HuH-7.5 (cell line): ENCODE measurements at places on chromosomes 16 and 17.

DNA sequence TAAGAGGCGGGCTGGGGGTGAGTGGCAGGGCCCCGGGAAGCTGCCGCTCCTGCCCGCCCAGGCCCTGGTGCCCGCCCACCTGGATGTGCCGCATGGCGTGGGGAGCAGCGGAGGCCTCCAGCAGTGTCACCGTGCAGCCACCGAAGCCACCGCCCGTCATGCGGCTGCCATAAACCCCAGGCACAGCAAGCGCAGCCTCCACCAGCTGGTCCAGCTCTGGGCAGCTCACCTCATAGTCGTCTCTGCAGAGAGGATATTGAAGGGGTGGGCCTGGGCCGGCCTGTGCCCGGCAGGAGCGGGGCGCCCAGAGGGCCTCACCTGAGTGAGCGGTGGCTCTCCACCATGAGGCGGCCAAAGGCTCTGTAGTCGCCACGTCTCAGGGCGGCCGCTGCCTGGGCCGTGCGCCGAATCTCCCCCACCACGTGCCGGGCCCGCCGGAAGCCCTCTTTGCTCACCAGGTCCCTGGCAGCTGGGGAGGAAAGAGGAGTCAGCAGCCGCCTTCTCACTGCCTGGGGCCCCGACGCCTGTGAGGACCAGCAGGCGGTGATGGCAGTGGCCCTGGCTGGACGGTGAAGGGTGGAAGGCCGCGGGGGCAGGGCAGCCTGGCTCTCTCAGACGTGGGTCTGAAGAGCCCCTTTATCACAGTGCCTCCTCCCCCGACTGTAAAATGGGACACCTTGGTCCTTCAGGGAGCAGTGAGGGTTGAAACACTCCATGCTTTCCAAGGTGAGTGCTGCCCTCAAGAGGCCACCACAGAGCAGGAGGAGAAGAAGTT is 6.7 kb downstream of the GALK1 start:
- no peak for DNase-seq

- no peak for DNase-seq
These were observed 154.8 kb downstream of the XYLT1 start for GRCh38 chr16:17316005-17316404.

DNA sequence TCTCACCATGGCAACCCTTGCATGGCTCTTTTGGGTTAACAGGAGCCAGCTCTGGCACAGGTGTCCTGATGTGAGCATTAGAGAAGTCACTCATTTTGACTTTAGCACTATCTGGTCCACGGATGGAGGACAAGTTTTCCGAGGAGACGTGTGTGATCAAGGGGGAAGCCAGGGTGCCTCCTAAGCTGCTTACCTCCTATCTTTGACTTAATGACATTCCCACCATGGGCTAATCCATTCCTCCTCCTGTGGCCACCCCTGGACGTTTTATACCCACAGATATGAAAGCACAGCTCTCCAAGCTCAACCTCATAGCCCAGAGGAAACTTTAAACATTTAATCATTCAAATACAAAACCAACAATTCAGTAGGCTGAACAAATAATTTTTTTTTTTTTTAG is 18.8 kb downstream of the MPP2 start:
- no peak for DNase-seq

DNA sequence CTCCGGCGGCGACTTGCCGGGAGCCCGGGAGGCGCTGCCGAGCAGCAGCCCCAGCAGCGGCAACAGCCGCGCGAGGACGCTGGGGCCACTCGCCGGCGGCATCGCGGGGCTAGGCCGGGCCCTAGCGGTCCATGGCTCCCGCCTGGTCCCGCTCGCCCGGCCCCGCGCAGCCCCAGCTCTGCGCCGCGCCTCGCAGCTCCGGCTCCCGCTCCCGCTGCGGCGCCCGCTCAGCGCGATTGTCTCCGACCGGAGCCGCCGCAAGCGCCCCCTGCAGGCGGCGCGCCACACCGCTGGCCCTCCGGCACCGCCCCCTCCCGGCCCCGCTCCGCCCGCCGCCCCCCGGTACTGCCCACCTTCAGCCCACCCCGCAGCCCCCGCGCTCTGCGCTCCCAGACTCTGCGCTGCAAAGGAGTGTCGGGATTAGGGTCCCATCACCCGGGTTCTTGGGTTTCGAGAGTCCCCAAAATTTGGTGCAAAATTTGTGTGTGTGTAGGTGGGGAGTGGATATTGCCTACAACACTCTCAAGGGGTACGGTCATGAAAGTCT is at the start of gene FAM171A2:
TSS of gene FAM171A2 (minus strand) at position 241 of the 547 bp plus-strand sequence. CDS start at position 102, 139 bp downstream.
- peak; percentile 76 for DNase-seq

DNA sequence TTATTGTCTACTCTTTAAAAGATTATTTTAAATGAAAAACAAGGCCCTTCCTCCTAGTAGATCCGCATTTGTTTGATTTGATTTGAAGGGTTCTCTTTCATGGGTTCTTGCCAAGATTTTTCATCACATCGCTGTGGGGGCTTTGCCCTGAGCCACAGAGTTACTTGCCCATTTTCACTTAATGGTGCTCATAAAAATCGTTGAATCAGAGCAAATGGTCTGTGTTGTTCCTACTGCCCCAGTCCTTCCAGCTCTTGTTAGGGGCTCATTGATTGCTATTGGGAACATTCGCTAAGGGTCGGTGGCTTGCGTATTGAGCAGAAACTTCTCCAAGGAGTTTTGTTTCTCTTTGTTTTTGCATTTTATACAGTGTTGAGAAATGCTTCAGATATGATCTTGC is 1023.4 kb upstream of the CDH8 start:
- no peak for DNase-seq

GRCh38 chr17:79826204-79826680 is 13.0 kb downstream of the CBX4 start:
- no peak for DNase-seq

- DNase-seq, result no peak
These were observed 9.8 kb downstream of the IL34 start for GRCh38 chr16:70656065-70656711.

DNA sequence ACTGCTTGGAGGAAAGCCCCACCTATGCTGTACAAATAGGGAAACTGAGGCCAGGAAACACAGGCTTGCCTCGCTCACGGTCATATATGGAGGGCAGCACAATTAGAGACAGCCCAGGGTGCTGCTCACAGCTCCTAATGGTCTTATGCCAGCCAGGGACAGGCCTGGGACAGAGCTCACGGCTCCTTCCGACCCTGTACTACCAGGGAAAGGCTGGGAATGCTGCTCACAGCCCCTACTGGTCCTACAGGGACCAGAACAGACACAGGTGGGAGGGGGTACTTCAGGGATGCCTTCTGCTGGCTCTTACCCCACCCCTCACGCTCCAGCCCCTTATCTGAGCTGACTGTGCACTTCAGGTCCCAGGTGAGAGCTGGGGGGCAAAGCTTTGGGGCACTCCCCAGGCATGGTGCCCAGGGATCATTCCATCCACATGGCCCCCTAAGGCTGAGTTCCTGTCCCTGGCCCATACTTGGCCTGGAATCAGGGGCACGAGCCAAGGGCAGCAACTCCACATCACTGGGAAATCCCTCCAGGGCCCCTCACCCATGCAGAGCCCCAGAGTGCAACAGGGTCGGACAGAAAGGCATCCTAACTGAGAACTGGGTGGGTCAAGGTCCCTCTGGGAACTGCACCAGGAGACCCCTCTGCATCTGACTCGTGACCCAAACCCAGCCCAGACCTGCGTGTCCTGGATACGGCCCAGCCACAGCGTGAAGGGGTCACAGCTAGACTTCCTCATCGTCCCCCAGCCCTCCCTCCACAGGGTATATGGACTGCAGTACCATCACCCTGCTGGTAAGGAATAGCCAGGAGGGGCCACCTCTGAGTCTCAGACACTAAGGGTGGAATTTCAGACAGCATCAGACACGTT is 5.9 kb downstream of the RHBDF1 start:
- DNase-seq, result no peak

GRCh38 chr17:57447357-57447989 is 191.2 kb downstream of the MSI2 start:
- DNase-seq, result no peak

- no peak for DNase-seq
These were observed 124.5 kb upstream of the CIBAR2 start for GRCh38 chr16:85236818-85237150.

- DNase-seq, result no peak
These were observed 12.5 kb upstream of the NUDT16L1 start for GRCh38 chr16:4680673-4681470.

DNA sequence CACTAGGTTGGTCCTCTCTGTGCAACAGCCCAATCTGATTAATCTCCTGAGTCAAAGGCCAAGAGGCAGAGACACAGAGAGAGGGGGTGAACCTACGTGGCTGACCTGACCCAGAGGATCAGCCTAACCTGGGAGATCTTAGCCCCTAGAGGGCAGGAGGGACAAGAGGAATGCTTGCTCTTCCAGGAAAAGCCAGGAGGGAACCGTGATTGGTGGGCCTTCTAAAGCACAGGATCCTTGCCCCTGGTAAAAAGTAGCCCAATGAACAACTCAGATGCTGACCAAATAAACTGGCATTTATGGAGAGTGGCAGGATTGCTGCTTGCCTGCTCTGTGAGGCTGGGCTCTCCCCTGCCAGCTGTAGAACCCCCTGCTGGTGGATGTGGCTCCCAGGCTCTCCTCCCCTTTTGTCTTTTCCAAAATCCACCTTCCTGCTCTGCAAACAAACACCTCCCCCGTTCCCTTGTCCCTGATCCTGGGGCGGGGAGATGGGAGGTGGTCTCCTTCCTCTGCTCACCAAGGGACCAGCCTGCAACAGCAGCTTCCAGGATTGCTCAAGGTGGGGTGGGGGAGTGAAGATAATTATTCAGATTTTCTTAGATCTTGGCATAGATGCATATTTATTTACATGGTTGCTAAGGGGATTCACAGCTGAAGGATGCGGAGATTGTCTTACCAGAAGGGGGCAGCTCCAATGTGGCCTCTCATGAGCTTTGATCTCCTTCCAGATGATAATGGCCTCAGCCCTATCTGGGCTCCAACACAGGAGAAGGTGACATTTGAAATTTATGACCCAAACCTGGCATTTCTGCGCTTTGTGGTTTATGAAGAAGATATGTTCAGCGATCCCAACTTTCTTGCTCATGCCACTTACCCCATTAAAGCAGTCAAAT is 71.9 kb downstream of the SDR42E1 start:
- no peak for DNase-seq

- no peak for DNase-seq
These were observed 780 bp upstream of the DCAKD start for GRCh38 chr17:45052052-45052772.

GRCh38 chr16:25608002-25608401 is 83.8 kb upstream of the HS3ST4 start:
- DNase-seq, result no peak

DNA sequence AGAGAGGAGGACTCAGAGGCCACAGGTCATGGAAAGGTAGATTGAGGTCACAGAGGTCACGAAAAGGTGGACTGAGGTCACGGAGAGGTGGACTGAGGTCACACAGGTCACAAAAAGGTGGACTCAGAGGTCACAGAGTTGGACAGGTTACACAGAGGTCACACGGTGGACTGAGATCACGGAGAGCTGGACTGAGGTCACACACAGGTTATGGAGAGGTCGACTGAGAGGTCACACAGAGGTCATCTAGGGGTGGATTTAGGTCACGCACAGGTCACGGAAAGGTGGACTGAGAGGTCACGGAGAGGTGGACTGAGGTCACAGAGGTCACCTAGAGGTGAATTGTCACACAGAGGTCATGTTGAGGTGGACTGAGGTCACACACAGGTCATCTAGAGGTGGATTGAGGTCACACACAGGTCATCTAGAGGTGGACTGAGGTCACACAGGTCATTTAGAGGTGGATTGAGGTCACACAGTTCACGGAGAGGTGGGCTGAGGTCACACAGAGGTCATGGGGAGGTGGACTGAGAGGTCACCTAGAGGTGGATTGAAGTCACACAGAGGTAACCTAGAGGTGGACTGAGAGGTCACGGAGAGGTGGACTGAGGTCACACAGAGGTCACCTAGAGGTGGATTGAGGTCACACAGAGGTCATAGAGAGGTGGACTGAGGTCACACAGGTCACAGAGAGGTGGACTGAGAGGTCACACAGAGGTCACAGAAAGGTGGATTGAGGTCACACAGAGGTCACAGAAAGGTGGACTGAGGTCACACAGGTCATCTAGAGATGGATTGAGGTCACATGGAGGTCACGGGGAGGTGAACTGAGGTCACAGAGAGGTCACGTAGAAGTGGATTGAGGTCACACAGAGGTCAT is 26.7 kb upstream of the JPT2 start:
- DNase-seq, result no peak

GRCh38 chr16:11903906-11904305 is 11.8 kb downstream of the GSPT1 start:
- DNase-seq, result no peak

DNA sequence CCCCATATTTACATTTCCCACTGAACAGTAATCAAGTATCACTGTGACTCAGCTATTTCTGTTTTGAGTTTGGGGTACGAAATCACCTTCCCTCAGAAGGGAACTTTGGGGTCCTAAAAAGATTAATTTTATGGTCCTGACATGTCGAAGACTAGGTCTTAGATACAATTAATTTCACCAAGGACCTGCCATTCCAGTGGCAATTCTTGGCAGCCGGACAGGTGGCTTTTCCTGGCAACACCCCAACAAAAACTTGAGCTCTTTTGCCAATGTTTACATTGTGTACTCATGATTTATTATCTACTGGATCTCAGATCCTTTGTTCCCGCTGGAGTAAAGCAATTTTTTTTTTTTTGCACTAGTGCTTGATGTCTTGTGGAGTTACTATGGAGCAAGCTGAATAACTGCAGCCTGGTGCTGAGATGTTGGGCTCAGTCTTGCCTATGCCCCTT is 14.4 kb downstream of the SLFN5 start:
- no peak for DNase-seq

GRCh38 chr17:35893751-35894150 is 13.6 kb upstream of the CCL5 start:
- no peak for DNase-seq

DNA sequence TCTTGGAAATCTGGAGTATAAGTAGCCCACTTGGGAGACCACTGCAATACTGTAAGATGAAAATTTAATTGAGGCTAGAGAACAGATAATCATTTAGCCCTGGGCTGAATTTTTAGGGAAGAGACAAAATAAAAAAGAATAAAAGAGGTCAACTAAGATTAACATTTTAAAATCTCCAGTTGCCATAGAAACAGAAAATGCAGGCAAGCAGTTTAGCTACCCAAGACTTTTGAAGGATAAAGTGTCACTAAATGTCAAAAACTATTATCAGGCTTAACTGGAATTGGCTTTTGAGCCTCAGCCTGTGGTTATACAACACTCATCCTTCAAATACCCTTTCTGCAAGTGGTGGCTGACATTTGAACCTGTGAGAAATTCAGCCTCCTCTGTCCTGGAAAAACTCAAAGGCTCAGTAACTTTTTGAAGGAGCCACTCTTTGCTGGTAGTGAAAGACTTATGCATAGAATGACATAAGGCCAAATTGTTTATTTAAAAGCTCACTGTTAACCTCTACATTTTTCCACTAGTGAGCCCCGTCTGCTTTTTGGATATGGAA is 220.7 kb upstream of the KCNJ16 start:
- no peak for DNase-seq

- DNase-seq, result no peak
These were observed 84.9 kb downstream of the CYB561 start for GRCh38 chr17:63361182-63361581.
